ENCODE measurements at places on chromosomes 4 and X.

GRCh38 chrX:15737959-15738902 is at the start of gene CA5B:
Gene CA5B, plus strand, starts transcription at chrX:15738270. Its CDS starts 11,754 bp downstream, at chrX:15750024.
- DNase-seq: peak; percentile 97

DNA sequence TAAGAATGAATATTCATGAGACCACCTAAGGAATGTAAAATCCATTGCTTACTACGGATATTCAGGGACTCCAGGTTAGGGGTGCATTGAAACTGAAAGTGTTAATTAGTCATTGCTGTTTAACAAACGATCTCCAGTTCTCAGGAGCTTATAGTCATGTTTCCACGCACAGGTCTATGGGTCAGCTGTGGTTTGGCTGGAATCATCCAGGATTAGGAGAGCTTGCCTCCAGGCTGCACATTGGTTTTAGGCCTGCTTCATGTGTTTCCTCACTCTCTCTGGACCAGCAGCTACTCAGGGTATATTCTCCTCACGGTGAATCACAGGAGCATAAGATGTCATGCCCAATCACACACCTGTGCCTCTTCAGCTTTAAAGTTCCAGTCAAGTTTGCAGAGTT is 98.9 kb downstream of the ATXN3L start:
- no peak for DNase-seq

GRCh38 chrX:154541896-154542722 is 4.5 kb downstream of the G6PD start:
- DNase-seq: peak; percentile 46

DNA sequence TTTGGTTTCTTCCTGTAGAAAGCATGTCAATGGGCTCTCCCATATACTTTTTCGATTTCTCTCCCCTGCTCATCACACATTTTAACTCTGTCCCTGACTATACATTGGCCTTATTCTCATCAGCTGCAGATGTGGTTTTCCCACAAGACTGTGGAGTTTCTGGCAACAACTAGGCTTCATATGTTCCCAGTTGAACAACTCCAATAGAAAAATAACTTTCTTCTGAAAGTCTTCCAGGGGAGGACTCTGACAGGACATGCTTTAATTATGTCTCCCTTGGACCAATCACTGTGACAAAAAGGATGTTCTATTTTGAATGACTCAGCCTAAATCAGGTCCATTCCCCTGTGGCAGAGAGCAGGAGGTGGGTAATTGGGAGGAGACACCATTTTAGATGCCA is 28.1 kb downstream of the SPANXC start:
- DNase-seq: no peak

DNA sequence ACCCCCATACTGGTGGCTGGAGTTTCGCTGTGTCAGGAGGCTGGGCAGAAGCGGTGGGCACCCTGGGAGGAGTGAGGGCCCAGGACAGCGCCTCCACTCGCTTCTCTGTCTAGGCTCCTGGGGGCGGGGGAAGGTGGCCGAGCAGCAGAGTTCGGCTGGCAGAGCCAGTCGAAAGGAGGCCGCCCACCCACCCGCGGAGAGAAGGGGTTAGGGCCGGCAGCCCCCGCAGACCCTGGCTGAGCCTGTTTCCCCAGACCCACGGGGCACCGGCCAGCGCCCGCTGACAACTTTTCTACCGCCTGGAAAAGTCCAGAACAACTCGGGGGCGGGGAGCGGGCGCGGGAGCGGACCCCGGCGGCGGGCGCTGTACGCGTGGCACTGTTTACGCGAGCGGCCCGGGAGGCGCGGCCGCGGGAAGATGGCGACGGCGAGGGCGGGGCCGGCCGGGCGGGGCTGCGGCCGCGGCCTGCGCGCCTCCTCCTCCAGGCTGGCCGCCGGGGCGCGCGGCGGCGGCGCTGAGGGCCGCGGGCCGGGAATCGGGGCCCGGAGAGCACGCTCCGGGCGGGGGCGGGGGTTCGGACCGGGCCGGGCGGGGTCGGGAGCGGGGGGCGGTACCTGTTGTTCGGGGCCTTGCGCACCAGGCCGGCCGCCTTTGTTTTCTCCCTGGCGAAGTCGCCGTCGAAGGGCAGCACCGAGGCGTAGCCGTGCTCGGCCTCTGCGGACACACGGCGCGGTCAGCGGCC is 628 bp downstream of the MXD4 start:
- no peak for DNase-seq

DNA sequence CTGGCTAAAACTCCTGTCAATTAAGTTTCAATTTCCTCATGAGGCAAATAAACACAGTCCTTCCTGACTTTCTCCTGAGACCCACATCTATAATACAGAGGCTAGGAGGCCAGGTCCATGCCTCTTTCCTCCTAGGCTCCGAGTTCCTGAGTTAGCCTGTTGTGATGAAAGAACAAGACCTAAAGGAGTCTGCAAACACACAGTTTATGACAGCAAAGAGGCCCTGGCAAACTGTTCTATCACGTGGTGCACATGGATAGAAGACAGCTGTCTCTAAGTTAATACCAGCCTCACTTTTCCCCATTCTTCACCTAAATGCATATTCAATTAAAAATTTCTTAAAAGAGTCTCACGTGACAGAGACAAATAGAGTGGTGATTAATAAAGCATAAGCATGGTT is 145.2 kb downstream of the TET2 start:
- DNase-seq: no peak

DNA sequence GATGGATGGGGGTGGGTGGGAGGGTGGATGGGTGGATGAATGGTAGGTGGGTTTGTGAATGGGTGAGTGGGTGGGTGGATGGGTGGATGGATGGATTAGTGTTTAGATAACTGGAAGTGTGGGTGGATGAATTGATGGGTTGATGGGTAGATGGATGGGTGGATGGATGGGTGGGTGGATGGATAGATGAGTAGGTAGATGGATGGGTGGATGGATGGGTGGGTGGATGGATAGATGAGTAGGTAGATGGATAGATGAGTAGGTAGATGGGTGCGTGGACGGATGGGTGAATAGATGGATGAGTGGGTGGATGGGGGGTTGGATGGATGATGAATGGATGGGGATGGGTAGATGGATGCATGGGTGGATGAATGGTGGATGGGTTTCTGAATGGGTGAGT is 20.3 kb upstream of the ASMTL start:
- DNase-seq: no peak

DNA sequence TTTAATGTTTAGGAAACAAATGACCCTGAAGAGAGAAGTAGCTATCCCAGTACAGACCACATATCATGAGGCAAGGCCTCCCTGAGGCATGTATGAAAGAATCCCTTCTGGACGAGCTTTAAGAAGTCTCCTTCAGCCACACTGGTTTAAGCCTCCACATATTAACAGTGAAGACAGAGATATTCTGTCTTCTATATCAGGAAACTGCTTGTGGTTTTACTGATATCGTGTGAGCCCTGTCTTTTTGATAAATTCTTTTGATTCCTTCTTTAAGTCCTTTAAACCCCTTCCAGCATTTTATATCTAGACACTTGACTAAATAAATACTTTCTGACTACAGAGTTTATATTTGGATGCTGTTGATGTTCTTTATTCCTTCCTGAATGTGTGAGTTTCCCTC is 45.9 kb upstream of the GPC4 start:
- no peak for DNase-seq

Data from activated T-cell treated with anti-CD3 and anti-CD28 coated beads for 4 hours (primary cell).